ENCODE measurements at places on chromosomes 6 and 20. TPM values are rescaled to one million over a fixed set of nuclear protein-coding genes. Genes with fewer than 3 reads are reported as not detected.

DNA sequence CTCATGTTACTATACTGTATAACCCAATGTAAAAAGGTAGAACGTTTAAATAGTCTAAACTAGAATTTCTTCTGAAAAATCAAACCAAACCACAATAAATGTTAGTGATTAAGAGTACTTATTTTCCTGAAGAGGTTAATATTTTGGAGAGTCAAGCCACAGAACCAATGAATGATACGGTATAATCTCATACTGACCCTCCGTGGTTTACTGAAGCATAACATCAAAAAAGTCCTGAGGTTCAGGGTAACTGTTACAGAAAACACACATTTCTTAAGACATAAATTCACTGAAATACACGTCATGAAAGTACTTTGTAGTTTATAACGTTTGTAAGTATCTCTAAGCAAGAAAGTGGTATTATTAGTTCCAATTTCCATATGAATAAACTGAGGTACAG, 28.9 kb downstream of the ESF1 start:
- H3K36me3 ChIP-seq: no peaks in the 10 kb centered on the region
- no peaks in the 10 kb centered on the region for H3K27me3 ChIP-seq
- H3K4me1 ChIP-seq: no peaks in the 10 kb centered on the region
- no peak for DNase-seq

DNA sequence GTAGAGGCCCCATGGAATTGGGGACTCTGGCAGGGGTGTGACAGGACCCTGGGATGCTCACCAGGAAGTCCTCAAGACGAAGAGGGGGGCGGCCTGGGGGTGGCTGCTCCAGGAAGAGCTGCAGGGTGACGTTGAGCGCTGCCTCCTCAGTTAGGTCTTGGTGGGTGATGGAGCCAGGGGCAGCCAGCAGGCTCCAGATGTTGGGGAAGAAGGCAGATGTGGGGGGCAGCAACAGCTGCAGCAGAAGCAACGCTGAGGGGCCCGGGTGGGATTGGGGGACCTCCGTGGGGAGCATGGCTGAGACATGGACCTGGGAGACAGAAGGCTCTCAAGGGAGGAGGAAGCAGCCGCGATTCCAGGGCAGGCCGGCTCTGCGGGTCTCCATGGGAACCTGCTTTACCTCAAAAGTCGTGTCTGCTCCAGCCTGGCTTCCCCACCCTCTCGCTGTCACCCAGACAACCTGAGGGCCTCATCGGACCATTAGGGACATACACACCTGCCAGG, 591 bp downstream of the VWA7 start:
- no peak overlapping the region for H3K27ac ChIP-seq
- no peaks in the 10 kb centered on the region for H3K36me3 ChIP-seq
- no peak overlapping the region for H3K4me3 ChIP-seq
- no peaks in the 10 kb centered on the region for H3K27me3 ChIP-seq

GRCh38 chr6:40573221-40573620, 13.9 kb downstream of the LRFN2 start:
- no peaks in the 10 kb centered on the region for H3K27me3 ChIP-seq
- H3K4me3 ChIP-seq: no peak overlapping the region
- no peaks in the 10 kb centered on the region for H3K36me3 ChIP-seq
- no peak overlapping the region for H3K27ac ChIP-seq
- peaks cover 21% of the 10 kb centered on the region for H3K4me1 ChIP-seq

DNA sequence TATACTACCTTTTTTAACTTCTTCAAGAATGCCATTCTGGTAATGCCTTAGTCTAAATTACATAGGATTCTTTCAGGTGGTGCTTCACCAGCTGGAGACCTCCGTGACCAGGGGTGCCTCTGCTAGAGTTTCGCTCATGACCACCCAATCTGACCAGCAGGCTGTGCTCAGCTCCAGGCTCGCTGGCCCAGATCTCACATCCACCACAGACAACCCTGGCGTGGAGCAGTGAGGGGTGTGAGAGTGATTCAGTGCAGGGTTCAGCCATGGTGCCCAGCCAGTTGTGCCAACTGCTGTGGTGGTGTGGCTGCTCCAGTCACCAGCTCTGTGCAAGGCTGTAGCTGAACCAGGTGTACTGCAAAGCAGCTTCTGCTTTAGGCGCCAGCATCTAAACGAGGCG, 198.6 kb downstream of the MMUT start:
- H3K4me1 ChIP-seq: no peaks in the 10 kb centered on the region
- DNase-seq: no peak
- no peak overlapping the region for H3K4me3 ChIP-seq
- H3K27ac ChIP-seq: no peak overlapping the region
- no peaks in the 10 kb centered on the region for H3K27me3 ChIP-seq

GRCh38 chr6:122930252-122931180, 65.5 kb upstream of the CLVS2 start:
- H3K4me1 ChIP-seq: no peaks in the 10 kb centered on the region
- H3K36me3 ChIP-seq: no peaks in the 10 kb centered on the region
- no peaks in the 10 kb centered on the region for H3K27me3 ChIP-seq
- no peak overlapping the region for H3K27ac ChIP-seq

DNA sequence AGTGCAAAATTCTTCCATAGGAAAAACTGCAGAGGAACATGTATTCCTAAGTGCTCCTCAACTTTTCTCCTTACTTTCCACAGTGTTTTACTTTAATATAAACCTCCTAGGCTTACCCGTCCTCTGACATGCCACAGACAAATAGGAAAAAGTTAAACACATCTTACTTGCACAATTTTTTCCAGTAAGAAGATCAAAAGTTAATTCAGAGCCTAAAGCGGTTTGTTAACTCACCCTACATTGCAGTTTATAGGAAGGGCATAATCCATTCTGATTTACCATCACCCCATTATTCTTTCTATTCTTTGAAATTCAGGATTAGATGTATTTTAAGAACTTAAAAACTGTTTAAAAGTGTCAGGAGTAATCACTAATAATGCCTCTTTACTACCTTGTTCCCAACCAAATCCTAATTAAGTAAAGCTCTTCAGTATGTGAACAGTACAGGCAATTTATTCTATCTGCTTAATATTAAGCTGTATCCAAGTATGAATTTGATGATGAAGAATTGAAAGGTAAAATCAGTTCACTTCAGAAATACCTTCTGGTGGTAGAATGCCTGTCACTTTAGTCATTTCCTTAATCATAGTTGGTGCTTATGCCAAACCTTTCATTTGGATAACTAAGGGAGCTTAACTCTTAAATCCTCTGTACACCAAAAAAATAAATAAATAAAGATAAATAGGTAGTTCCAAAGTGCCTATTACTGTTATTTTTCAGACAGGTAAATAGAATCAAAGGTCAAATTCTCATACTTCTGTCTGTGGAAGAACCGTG, 292.0 kb downstream of the ALDH8A1 start:
- DNase-seq: no peak
- H3K4me1 ChIP-seq: no peaks in the 10 kb centered on the region
- no peak overlapping the region for H3K27ac ChIP-seq
- no peak overlapping the region for H3K4me3 ChIP-seq
- H3K27me3 ChIP-seq: no peaks in the 10 kb centered on the region

- H3K36me3 ChIP-seq: no peaks in the 10 kb centered on the region
- no peak overlapping the region for H3K27ac ChIP-seq
- H3K4me3 ChIP-seq: no peak overlapping the region
- H3K4me1 ChIP-seq: no peaks in the 10 kb centered on the region
These were observed 656.6 kb upstream of the MMS22L start for GRCh38 chr6:97939440-97940168.

GRCh38 chr20:40279390-40279789, 409.6 kb downstream of the MAFB start:
- H3K4me3 ChIP-seq: no peak overlapping the region
- no peaks in the 10 kb centered on the region for H3K36me3 ChIP-seq
- H3K4me1 ChIP-seq: no peaks in the 10 kb centered on the region
- DNase-seq: no peak
- H3K27me3 ChIP-seq: peaks cover 5% of the 10 kb centered on the region
- no peak overlapping the region for H3K27ac ChIP-seq

GRCh38 chr20:18729231-18729825, 84.3 kb upstream of the SCP2D1 start:
- H3K36me3 ChIP-seq: no peaks in the 10 kb centered on the region
- H3K4me1 ChIP-seq: peaks cover 36% of the 10 kb centered on the region
- DNase-seq: no peak

DNA sequence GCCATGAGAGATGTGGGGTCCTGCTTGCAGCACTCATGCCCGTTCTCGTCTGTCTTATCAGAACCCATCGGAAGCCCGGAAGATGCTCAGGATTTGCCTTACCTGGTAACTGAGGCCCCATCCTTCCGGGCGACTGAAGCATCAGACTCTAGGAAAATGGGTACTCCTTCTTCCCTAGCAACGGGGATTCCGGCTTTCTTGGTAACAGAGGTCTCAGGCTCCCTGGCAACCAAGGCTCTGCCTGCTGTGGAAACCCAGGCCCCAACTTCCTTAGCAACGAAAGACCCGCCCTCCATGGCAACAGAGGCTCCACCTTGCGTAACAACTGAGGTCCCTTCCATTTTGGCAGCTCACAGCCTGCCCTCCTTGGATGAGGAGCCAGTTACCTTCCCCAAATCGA, 8.3 kb downstream of the PI16 start:
- peaks cover 2% of the 10 kb centered on the region for H3K36me3 ChIP-seq
- peak overlapping the region; percentile 74 for H3K4me3 ChIP-seq
- peak; percentile 80 for DNase-seq
- H3K27ac ChIP-seq: peak overlapping the region; percentile 93
- H3K27me3 ChIP-seq: no peaks in the 10 kb centered on the region

GRCh38 chr6:132021552-132022375, 70.6 kb upstream of the CCN2 start:
- no peak for DNase-seq
- H3K36me3 ChIP-seq: no peaks in the 10 kb centered on the region
- H3K4me1 ChIP-seq: peaks cover 18% of the 10 kb centered on the region
- no peak overlapping the region for H3K4me3 ChIP-seq

DNA sequence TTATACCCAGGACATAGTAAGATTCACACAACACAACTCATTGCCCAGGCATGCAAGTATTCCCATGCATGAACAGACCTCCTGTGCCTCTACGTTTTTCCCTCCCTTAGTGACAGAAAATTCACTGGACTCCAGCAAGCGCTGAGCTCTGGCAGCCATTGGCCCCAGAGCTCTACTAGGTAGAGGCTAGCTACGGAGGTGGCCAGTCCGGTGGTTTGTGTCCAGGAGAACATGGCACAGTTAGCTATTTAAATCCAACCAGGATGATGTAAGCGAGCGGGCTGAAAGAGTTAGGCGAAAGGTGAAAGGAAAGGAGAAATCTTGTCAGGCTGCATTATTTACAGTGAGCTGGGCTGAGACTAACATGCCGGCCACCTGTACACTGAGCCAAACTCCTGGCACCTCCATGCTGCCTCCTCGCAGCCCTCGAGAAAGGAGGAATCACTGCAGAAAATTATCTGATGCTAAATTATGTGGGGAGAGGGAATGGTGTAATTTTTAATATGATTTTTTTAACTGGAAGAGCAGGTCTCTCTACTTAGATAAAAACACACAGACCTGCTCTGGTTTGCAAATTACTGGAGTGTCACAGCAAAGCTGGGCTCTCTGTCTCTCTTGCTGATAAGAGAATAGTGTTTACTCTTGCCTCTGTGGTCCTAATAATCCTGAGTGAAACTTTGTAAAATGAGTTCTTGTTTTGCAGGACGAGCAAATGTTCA, 50.1 kb upstream of the ARMC2 start:
- H3K36me3 ChIP-seq: no peaks in the 10 kb centered on the region
- peak overlapping the region; percentile 61 for H3K4me3 ChIP-seq
- peaks cover 32% of the 10 kb centered on the region for H3K27me3 ChIP-seq
- DNase-seq: no peak

GRCh38 chr6:128483472-128484135, 36.8 kb downstream of the PTPRK start:
- H3K27me3 ChIP-seq: no peaks in the 10 kb centered on the region
- H3K36me3 ChIP-seq: no peaks in the 10 kb centered on the region
- no peak for DNase-seq
- no peaks in the 10 kb centered on the region for H3K4me1 ChIP-seq
- no peak overlapping the region for H3K4me3 ChIP-seq
- no peak overlapping the region for H3K27ac ChIP-seq

Gene ANGPT4
- not detected for polyA plus RNA-seq

Gene TSPO2
- not detected for polyA plus RNA-seq

Gene ELOVL4
- not detected for polyA plus RNA-seq

Gene NAPB
- polyA plus RNA-seq: 5.2 TPM

Data from naive B cell (primary cell).